NCI-H774 (cell line): ENCODE measurements at places on chromosomes 6 and 20.

- DNase-seq = no peak
These were observed 380.9 kb upstream of the RGS17 start for GRCh38 chr6:153511896-153512496.

DNA sequence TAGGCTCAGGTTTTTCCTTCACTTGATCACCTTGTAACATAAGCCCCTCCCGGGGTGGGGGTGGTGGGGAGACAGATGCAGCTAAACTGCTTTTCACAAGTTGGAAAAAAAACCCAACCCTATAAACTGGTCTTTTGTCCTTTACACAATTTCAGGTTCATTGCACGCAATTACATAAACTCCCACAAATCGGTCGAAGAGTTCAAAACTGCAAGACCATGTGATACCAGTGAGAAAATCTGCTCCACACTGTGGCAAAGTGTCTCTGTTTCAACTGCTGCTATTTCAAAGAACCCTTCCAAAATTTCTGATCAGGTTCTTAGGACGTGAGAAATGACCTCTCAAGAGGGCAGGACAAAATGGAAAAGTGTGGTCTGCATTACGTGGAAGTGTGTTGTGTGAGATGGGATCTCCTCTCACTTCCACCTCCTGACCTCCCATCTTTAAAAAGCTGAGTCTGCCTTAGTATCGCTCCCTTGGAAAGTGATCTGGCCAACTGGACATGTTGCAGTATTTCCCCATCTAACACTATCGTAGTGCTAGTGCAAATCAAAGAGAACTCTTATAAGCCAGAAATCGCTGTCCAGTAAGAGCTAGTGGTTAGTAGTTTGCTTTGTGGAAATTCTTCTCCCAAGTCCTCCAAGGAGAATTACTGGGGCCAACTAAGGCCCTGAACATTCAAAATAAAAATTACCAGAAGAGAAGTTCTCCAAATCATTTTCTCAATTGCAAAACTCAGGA, 60.1 kb downstream of the PRND start:
- no peak for DNase-seq

DNA sequence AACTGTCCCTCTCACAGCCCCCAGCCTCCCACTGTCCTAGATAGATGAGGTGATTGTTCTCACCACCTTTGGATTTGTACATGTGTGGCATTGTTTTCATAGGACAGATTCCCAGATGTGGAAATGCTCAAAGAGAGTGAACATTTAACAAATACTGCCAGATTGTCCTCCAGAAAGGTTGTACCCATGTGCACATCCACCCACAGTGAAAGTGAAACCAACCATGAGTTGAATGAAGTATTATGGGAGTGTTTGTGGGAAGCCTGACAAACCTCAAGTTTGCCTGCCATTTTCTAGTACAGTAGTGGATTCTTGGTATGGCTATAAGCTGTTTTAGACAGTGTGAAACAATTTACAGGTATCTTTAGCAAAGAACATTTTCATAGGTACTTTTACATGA, 42.7 kb downstream of the ANKRD6 start:
- DNase-seq = peak; percentile 22

GRCh38 chr6:132736239-132736638, 21.5 kb downstream of the VNN2 start:
- no peak for DNase-seq

GRCh38 chr6:104207635-104208034, 652.1 kb downstream of the HACE1 start:
- no peak for DNase-seq
